RPMI7951 (cell line): ENCODE measurements at places on chromosomes 3 and 15. TPM values are rescaled to one million over a fixed set of nuclear protein-coding genes. Genes with fewer than 3 reads are reported as not detected.

DNA sequence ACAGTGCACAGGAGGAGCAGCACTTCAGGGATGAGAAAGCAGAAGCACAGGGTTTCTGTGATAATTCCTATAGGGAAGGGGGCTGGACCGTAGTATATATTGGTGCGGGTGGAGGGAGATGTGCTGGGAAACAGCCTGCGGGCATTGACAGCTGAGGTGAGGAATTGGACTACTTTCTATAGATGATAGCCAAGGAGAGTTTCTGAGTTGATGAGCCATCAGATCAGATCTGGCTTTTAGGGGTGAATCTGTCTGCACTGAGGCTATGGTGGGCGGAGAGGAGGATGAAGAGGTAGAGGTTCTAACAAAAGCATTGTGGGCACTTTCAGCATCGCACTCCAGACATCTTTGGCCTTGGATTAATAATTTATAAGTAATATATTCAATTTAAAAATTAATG lies 33.1 kb downstream of the SELENOT start:
- no peak for DNase-seq

GRCh38 chr3:121670676-121671075 lies 10.0 kb upstream of the HCLS1 start:
- no peak for DNase-seq

- peak; percentile 58 for DNase-seq
Measured at GRCh38 chr15:78374436-78375393, 34.6 kb downstream of the CRABP1 start.

DNA sequence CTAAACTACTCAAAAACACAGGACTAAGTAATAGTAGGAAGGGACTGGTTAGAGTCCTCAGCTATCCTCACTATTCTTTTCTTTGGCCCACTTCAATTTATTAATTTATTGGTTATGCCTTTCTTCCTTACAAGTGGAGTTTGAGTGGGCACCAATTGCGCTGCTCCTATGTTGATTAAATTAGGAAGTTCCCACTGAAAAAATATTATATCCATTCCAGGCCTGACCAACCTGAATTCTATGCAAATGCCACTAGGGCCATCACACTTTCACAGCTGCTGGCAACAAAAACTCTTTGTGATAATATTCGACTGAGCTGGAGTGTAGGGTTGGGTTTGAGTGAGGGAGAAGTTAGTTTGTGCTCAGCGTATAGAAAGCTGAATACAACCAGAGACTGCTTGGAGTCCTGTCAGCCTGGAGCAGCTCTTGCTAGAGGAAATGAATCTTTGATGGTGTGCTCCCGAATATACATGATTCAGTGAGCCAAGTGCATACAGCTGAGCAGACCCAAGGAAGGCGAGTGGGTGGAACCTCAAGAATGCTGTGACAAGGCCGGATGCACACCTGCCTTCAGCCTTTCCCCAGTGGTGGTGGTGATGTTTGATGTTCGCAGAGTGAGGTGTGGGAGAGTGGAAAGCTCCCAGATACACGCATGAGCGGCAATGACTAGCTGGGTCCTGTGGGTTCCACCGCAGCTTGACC lies 1.5 kb downstream of the ARHGEF3 start:
- DNase-seq: peak; percentile 21

- DNase-seq: no peak
Measured at GRCh38 chr3:82461049-82461889, 699.8 kb upstream of the GBE1 start.

CLDN18 gene
- not detected in 2 replicates for total RNA-seq

PFKFB4 gene
- total RNA-seq: 41.2 and 56.9 TPM in 2 replicates
